Iris pigment epithelial cell (primary cell): ENCODE measurements at places on chromosomes 7 and 10.

GRCh38 chr7:28005075-28005846 lies 175.3 kb downstream of the JAZF1 start:
- no peak for DNase-seq

- no peak for DNase-seq
These were observed 30.4 kb downstream of the LEP start for GRCh38 chr7:128271471-128271941.

DNA sequence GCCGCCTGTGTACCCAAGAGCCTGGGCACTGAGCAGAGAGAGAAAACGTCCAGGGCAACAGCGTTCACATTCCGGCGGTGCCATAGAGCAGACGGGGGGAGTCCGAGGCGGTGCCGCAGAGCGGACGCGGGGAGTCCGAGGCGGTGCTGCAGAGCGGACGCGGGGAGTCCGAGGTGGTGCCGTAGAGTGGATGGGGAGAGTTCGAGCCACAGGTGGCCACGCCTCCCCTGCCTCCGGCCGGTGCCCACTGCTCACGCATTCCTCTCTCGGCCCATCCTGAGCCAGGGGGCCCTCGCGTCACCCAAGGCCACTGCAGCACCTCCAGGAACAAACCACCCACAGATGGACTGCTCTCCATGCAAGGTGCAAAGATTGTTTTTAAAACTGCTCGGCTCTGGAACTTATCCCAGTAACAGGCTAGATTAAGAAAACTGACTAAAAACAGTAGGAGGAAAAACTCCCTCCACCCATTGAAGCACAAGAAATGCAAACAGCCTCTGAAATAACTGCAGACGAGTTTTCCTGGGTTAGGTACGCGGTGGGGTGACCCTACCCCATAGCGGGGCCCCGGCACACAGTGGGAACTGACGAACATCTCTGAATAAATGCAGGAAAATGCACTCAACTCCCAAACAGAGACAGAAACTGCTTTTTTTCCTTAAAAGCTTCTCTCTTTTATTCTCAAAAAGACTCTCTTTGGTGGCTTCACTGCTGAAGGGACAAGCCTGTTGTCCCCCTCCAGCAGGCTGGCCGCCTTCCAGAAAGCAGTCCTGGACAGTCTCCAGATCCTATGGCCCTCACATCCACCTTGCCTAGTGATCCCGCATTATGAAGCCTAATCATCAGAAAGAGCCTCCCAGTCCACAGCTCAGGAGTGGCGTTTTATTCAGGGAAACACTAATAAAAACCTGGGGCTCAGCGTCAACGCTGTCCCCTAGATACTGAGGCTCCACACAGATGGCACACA lies 55.9 kb downstream of the DIP2C start:
- no peak for DNase-seq

GRCh38 chr7:28983396-28984190 lies 25.5 kb upstream of the TRIL start:
- no peak for DNase-seq

DNA sequence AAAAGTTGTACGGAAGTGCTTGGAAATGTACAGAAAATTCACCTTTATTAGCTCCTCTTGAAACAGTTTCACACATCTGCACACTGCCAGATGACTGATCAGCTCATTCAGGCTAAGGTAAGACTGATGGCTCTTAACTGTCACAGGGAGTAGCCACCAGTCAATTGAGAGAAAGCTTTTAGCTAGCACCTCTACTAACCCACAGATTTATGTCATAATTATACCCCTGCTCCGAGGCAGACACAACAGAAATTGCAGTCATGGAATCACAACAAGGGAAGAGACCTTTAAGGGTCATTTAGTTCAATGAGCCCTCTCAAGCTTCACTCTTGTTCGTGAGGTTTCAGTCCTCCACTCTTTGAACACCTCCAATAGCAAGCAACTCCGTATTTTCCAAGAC lies 235.4 kb downstream of the TRIL start:
- DNase-seq, result no peak

DNA sequence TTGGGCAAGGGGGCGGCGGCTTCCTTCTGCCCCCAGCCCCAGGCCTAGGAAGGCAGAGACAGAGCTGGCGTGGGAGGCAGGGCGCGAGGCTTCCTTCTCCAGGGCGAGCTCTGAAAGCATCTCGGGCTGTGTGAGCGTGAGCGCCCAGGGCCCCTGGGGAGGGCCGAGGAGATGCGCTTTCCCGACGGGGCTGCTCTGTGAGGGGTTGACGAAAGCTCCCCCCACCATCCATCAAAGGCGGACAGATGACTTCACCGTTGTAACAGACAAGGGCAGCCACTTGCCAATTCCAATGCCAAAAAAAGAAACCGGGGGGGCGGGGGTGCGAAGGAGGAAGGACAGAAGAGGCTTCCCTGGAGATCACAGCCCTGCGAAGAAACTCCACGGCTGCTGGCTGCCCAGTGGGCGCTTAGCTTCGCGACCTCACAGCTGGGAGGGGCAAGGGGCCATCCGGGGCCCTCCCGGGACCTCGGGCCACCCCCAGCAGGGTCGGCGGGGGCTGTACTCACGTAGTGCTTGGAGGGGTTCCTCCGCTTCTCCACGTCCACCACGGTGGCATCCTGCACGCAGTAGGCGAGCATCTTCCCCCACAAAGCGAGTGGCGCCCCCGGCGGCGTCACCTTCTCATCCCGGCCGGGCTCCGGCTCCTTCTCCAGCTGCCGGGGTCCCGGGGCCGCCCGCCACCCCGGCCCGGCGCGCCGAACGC lies 537 bp downstream of the SH3PXD2A start:
- DNase-seq, result no peak
